ENCODE measurements at places on chromosomes 7 and 10.

- no peak for DNase-seq
Observed at GRCh38 chr10:75071756-75072155, 39.7 kb upstream of the SAMD8 start.

DNA sequence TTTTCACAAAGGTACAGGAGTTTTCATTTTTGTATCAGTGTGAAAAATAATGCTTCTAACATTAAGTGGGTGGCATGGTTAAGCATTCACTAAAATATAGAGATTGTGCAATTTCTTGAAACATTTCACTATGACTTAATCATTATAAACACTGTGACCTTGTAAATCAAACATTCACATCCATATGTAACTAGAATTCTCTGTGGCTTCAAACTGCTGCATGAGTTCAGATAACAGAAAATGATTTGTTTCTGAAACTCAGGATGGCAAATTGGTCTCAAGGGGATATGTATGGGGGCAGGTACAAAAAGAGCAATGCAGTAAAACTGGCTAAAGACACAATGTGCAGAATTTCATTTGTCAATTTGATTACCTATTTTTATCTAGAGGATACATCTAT lies 3.8 kb downstream of the FAM133B start:
- peak; percentile 68 for DNase-seq

GRCh38 chr10:123869020-123869414 lies 22.6 kb downstream of the CPXM2 start:
- no peak for DNase-seq

DNA sequence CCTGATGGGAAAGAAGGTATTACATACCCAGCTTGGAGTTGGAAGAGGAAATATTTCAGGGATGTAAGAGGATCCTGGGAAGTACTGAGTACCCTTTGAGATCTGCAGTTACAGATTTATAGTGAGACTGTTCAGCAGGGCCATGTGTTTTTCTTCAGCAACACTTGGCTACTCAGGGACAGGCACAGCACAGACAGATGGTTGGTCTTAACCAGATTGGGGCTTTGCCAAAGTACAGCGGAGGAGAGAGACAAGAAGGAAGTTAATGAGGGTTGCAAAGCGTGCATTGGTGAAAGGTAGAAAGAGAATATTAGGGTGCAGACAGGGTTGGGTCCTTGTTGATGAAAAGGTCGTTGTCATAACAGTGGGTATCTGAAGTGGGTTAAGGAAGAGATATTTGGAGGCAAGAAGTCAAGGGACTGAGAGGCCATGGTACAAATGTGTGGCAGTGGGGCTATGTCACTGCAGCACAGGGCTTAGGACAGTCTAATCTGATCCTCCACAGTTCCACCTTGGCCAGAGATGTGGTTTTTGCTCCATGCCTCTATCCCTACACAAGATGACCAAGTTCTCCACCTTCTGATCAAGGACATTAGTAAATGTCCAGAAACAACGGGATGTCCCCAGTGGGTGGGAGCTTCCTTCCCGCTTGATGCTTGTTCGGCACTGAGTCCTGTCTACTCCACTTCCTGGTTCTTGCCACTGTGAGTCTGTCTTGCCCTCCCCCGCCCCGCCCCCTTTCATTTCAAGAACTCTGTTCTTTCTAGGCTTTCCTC lies 18.9 kb upstream of the DNAJC1 start:
- no peak for DNase-seq

GRCh38 chr7:36777062-36777461 lies 52.8 kb upstream of the AOAH start:
- DNase-seq: no peak

Data from adipocyte (in vitro differentiated cells).